ENCODE measurements at places on chromosomes 2 and 18.

GRCh38 chr2:39922679-39923405, 143.8 kb upstream of the THUMPD2 start:
- no peak for DNase-seq

DNA sequence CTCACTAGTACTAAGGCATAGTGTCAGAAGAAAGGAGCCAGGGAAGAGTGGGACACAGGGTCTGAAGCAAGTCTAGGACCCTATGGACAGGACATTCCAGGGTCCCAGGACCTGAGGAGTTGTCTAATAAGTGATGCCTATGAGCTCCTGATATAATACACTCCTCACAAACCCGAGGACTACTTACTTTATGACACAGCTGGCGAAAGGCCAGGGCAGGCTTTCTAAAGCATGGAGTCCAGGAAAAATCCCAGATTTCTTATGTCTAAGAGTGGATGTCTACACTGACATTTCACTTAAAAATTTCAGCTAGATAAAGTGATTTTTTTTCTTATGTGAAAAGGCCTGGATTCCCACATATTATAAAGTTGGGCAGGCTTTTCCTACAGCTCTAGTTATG, 502.2 kb upstream of the SETBP1 start:
- no peak for DNase-seq

DNA sequence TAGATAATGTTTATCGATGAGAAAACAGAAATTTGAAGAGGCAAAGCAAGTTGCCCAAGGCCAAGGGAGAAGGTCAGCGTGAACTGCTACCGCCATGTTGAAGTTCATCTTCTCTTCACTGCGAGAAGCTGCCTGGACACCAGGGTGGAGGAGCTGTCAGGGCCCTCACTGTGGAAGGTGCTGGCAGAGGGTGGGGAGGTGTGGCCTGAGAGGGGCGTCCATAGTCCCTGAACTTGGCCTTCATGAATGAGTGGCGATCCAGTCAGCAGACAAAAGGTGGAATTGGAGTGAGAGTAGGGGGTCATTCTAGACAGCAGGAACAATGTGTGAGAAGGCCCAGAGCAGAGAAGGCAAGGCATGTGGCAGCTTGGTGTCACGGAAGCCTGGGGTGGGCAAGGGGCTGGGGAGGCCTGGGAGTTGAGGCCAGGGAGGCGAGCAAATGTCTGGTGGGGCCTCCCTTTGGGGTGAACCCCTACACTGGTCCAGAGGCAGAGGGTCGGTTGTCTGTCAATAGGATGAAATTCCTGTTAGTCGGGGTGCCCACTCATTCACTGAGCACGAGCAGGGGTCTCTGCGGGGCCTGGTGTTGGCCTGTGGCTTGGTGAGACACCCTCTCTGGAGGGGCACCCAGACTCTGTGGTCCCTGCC, 33.3 kb upstream of the KCNF1 start:
- DNase-seq = no peak

DNA sequence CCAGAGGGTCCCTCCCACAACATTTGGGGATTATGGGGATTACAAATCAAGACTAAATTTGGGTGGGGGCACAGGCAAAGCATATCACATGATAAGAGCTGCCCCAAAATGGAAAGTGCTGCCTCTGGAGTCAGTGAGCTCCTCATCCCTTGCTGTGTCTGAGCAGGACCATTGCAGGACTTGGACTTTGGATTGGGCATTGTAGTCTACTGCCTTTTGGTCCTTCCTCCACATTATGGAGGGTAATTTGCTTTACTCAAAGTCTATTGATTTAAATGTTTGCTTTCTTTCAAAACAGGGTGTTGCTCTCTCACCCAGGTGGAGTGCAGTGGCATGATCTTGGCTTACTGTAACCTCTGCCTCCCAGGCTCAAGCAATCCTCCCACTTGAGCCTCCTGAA, 106.8 kb upstream of the LDAH start:
- DNase-seq = no peak

DNA sequence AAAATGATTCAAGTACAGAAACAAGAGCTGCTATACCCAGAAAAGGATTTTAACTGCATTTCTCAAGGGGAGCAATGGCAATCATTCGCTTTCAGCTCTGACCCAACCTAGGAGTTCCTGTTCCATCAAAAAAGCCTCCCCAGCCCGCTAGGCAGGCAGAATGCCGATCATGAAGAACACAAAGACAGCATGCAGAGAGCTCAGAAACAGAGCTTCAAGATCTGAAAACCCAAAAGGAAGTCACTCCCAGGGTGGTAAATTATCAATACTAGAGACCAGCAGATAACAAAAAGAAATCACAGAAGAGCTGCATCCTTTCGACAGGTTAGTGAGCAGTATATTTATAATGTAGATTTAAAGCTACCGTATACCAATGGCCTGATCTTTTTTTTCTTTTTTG, 84.8 kb upstream of the CRIM1 start:
- DNase-seq = no peak

DNA sequence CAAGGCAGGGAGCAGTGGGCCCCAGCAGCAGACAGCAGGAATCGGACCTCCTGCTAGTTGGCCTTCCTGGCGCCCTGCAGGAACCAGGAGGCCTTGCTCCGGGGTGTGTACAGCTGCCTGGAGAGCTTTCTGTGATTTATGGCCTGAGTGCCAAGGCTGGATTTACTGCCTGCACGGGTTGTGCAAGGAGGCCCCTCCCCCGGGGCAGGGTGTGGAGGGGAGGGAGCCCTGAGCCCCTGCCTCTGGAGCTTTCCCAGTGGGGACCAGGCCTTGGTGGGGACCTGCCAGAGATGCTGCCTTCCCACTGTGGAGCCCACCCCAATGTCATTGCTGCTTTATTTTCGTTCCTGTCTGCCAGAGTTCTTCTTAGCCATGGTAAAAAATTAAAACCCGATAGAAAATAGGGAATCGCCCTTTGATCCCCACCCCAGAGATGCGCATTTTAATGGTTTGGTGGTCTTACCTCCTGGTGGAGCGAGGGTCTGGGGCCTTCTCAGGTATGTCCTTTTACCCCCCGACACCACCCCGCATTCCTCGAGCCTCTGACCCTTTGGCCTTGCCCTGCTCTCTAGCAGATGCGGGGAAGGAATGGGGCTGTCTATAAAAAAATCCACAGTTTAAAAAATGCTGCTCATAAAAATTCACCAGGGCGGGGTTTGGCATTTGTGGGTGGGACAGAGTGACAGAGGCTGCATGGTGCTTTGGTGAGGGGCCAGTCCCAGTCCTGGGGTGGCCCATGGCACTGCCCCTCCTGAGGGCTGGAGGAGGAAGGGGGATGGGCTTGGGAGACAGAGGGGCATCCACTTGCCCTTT, 6.9 kb upstream of the RALB start:
- DNase-seq = peak; percentile 11
